NCI-H187 treated with DMSO at 0.1 percent for 48 hours (cell line): ENCODE measurements at places on chromosomes 11 and 22.

GRCh38 chr22:33584152-33584551 is 336.1 kb downstream of the LARGE1 start:
- DNase-seq, result no peak

DNA sequence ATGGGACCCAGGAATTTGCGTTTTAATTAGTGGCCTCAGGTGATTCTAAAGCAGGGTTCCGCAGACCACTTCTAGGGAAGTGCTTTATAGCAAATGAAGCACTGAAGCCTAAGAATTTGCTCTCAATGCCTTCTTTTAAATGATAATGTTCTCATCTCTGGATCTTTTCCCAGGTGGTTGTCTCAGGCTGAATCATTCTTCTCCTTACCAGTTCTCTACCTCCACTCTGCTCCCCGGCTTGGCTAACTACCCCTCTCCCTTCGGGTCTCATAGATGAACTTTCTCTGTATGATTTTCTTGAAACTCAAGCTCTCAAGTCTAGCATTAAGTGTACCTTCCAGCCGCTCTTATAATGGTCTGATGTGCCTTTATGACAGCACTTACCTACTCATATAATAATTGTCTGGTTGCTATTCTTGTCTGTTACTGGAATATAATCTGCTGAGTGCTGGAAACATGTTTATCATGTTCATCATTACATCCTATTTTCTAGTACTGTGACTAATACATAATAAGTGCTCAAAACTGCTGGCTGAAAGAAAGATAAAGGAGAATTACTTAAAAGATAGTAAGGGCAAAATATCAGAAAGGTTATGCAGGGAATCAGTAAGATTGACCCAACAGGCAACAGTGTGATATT is 195.9 kb upstream of the SESN3 start:
- DNase-seq, result no peak

GRCh38 chr11:129866311-129866710 is 29.1 kb downstream of the NFRKB start:
- no peak for DNase-seq

GRCh38 chr22:38104084-38104483 is 6.4 kb downstream of the BAIAP2L2 start:
- DNase-seq, result no peak

GRCh38 chr11:22808571-22809197 is 20.9 kb downstream of the SVIP start:
- no peak for DNase-seq
